ENCODE measurements at places on chromosomes 16 and 17. TPM values are rescaled to one million over a fixed set of nuclear protein-coding genes. Genes with fewer than 3 reads are reported as not detected.
A peak's percentile ranks its signal among the peaks of the same experiment; 100 is the strongest.

NOD2 gene
- total RNA-seq: 1.1 TPM

SMARCD2 gene
- 91.7 TPM for total RNA-seq

TBC1D3I gene
- 0.53 TPM for total RNA-seq

SMIM5 gene
- 1.3 TPM for total RNA-seq

HSD17B2 gene
- total RNA-seq: not detected

DNA sequence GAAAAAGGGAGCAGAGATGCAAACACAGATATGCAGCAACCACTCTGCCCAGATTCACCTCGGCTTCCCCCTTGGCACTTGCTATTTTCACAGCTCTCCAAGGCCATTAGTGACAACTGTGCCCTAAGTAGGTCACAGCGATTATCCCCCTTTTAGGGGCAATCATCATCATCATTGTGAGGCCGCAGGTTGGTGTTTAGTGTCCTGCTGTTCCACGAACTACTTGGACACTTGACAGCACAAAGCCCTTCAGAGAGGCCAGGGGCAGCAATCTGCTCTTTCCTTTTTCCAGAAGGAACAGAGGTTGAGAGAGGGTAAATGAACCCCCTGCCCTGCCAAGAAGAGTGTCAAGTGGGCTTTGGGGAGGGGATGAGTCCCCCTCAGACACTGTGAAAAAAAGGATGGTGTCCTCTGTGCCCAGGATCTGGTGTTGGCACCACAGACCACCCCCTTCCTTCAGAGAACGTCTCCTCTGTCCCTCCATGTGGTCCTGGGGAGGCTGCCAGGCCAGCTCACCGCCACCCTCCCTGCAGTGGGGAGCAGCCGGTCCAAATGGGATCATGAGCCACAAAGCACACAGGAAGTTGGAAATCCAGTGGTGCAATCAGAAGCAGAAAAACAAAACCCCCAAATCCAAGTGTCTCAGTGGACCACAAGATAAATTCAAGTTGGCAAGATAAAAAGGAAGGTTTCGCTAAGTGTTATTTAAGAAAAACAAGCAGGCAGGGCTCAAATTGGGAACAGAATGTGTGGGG, 78.4 kb upstream of the MED9 start:
- H3K4me1 ChIP-seq: no peaks in the 10 kb centered on the region
- DNase-seq: no peak
- H3K27me3 ChIP-seq: no peaks in the 10 kb centered on the region
- no peak overlapping the region for H3K27ac ChIP-seq
- no peak overlapping the region for H3K4me3 ChIP-seq

DNA sequence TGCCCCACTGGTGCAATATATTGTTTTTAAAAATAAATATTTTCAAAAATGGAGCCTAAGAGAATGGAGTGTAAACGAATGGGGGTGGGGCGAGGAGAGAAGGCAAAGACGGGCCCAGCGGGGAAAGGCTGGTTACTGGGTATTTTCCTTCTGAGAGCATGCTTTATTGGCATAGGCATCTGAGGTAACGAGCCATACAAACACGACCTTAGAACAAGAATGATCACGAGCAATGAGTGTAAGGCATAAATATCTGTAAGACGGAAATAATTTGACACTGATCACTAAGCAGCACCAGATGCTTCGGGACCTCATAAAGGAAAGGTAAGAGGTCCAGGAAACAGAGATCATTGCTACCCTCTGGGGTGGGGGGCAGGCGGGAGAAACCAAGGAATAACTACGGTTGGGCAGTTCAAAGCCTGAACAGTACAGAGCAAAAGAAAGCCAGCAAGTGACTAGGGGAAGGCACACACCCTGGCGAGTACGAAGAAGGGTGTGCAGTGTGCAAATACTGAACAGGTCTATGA, 959 bp downstream of the SSH2 start:
- H3K4me3 ChIP-seq: peak overlapping the region; percentile 75
- H3K27me3 ChIP-seq: no peaks in the 10 kb centered on the region
- H3K36me3 ChIP-seq: no peaks in the 10 kb centered on the region
- H3K4me1 ChIP-seq: peaks cover 1% of the 10 kb centered on the region

GRCh38 chr17:283911-284675, 68.5 kb downstream of the RPH3AL start:
- no peak overlapping the region for H3K27ac ChIP-seq
- DNase-seq: no peak
- no peaks in the 10 kb centered on the region for H3K36me3 ChIP-seq
- H3K27me3 ChIP-seq: no peaks in the 10 kb centered on the region

DNA sequence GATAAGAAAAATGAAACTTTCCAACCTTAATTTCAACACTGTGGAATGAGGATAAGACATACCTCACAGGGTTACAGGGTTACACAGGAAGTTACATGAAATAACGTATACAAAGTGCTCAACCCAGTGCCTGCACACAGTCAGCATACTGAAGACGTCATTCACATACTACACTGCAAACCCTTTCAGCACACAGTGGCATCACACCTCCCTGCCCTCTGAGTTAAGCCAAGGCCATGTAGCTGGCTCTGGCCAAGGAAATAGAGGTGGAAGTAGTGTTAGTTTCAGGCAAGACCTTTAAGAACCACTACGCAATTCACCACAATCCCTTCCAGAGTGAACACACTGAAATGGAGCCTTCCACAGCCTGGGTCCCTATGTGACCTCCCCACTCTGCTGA, 46.6 kb upstream of the GSG1L start:
- no peaks in the 10 kb centered on the region for H3K27me3 ChIP-seq
- H3K36me3 ChIP-seq: no peaks in the 10 kb centered on the region

DNA sequence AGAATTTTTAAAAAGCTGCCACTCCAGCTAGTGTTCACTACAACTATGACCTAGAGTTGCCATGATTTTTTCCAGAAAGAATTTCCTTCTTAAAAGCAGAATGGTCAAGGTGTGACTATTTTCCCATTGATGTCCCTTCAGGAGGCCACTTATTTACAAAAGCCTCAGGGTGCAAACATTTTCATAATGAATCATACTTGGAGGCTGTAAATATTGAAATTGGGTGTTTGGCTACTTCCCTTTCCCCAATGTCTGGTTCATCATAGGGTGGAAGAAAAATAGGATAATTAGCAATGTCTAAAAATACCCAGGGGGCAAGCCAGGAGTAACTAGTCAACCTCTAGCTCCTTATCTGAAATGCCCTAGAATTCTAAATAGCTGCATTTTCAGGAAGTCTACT, 18.8 kb downstream of the AXIN2 start:
- no peaks in the 10 kb centered on the region for H3K36me3 ChIP-seq
- DNase-seq: no peak
- H3K4me3 ChIP-seq: no peak overlapping the region
- no peaks in the 10 kb centered on the region for H3K27me3 ChIP-seq
- H3K4me1 ChIP-seq: peaks cover 5% of the 10 kb centered on the region
- no peak overlapping the region for H3K27ac ChIP-seq

DNA sequence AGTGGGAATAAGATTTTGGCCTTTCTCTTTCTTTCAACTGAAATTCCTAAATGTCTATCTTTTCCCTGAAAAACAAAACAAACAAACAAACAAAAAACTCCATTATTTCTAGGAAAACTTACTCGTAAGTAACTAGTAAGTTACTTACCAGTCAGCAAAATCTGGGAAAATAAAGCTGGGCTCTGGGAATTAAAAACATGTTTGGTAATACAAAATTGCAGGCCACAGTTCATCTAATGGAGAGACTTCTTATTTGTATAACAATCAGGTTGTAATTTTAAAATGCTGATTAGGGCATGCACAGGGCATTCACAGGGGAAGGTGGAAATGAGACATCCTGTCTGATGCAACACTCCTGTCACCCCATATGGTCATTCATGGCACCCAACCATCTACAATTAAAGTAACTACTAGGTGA, 3.8 kb upstream of the WIPI1 start:
- no peak overlapping the region for H3K27ac ChIP-seq
- no peaks in the 10 kb centered on the region for H3K36me3 ChIP-seq
- peaks cover 6% of the 10 kb centered on the region for H3K4me1 ChIP-seq
- no peak for DNase-seq

- peak within 1 kb of the TSS; percentile 97 for H3K4me3 ChIP-seq
- H3K36me3 ChIP-seq: no peaks in the 10 kb centered on the region
- H3K4me1 ChIP-seq: peaks cover 20% of the 10 kb centered on the region
- DNase-seq: peak; percentile 97
Observed at GRCh38 chr17:82458179-82458884, at the start of gene NARF. NARF (plus strand) TSS chr17:82458741; CDS start chr17:82458804, 63 bp downstream.

DNA sequence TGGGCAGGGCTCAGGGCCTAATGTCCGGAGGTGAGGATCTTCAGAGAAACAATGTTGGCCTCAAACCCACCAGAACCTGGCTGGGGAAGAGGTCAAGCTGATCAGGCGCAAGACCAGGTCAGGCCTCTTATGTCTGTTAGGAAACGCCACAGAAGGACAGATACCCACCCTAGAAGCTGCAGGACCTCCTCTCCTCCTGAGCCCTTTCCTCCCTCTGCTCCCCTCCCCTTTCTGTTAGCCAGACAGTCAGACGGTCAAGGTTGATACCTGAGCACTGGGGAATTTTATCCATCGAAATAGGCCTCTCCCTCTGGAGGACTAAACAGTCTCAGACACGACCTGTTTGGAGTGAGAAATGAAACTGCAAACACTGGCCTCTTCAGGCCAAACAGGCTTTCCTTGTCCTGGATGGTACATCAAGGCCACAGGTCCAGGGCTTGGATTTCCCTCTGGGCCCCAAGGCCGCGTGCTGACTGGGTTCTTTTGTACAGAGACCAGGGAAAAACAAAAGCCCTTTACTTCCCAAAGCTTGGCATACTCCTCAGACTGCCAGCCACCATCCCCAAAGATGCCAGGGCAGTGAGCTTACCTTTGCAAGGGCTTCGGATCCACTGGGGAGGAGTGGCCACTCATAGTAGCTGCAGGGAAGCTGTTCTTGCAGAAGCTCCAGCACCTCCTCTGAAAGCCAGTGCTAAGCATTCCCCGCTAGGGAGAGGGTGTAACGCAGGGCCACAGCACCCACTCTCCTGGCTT, 135.8 kb downstream of the CCDC182 start:
- H3K4me1 ChIP-seq: peaks cover 12% of the 10 kb centered on the region
- no peak for DNase-seq
- H3K27me3 ChIP-seq: no peaks in the 10 kb centered on the region
- H3K4me3 ChIP-seq: no peak overlapping the region
- H3K36me3 ChIP-seq: no peaks in the 10 kb centered on the region

GRCh38 chr17:57605675-57606105, 139.4 kb downstream of the CCDC182 start:
- H3K36me3 ChIP-seq: no peaks in the 10 kb centered on the region
- no peaks in the 10 kb centered on the region for H3K27me3 ChIP-seq
- H3K4me1 ChIP-seq: peaks cover 12% of the 10 kb centered on the region
- H3K4me3 ChIP-seq: no peak overlapping the region

- no peaks in the 10 kb centered on the region for H3K27me3 ChIP-seq
- no peaks in the 10 kb centered on the region for H3K36me3 ChIP-seq
- peaks cover 3% of the 10 kb centered on the region for H3K4me1 ChIP-seq
- H3K27ac ChIP-seq: no peak overlapping the region
- no peak overlapping the region for H3K4me3 ChIP-seq
Observed at GRCh38 chr16:67713647-67714273, 5.4 kb downstream of the GFOD2 start.

- peak overlapping the region; percentile 73 for H3K27ac ChIP-seq
- peaks cover 28% of the 10 kb centered on the region for H3K4me1 ChIP-seq
- no peaks in the 10 kb centered on the region for H3K27me3 ChIP-seq
- no peaks in the 10 kb centered on the region for H3K36me3 ChIP-seq
- no peak for DNase-seq
- H3K4me3 ChIP-seq: no peak overlapping the region
Observed at GRCh38 chr17:50517504-50518383, 9.5 kb downstream of the MYCBPAP start.

GRCh38 chr17:5667871-5668270, 83.6 kb upstream of the NLRP1 start:
- DNase-seq: no peak
- H3K4me3 ChIP-seq: no peak overlapping the region

GRCh38 chr16:1163567-1164055, 10.7 kb downstream of the CACNA1H start:
- H3K4me1 ChIP-seq: peaks cover 39% of the 10 kb centered on the region
- no peak overlapping the region for H3K4me3 ChIP-seq
- H3K27ac ChIP-seq: peak overlapping the region; percentile 2
- H3K36me3 ChIP-seq: no peaks in the 10 kb centered on the region
- DNase-seq: no peak

DNA sequence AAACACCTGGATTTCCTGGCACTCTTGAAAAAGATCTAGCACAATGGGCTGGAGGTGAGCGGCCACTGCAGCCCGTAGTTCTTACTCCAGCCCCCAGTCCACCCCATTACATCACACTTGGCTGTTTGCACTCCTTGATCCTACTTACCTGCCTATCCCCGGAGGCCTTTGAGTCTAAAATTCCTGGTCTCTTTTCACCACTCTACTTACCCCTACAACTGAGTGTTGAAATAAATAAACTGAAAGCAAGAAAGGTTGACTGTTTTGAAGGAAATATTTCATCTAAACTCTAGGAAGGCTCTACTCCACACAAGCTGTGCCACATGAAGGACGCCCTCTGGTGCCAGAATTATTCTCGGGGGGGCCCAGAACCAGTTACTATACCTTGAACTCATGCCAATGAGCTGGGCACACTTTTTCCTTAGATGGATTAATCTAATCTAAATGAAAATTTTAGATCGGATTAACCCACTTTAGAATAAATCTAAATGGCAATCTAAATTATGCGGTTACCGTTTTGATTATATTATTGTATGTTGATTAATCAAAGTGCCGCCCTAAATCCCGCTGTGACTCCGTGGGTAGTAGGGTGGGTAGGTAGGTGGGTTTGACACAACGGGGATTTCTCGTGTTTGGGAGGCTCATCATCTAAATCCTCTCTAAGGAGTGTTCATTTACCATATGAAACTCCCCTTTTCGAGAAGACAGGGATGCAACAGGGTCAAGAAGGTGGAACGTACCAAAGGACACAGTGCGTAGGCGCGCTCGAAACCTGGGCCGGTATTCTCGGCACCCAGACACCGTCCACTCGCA, 651 bp upstream of the EIF1 start:
- peak overlapping the region; percentile 52 for H3K4me3 ChIP-seq
- H3K36me3 ChIP-seq: no peaks in the 10 kb centered on the region
- H3K27me3 ChIP-seq: no peaks in the 10 kb centered on the region
- no peaks in the 10 kb centered on the region for H3K4me1 ChIP-seq
- no peak overlapping the region for H3K27ac ChIP-seq

- no peak for DNase-seq
- no peaks in the 10 kb centered on the region for H3K36me3 ChIP-seq
- no peak overlapping the region for H3K4me3 ChIP-seq
- no peak overlapping the region for H3K27ac ChIP-seq
- H3K27me3 ChIP-seq: no peaks in the 10 kb centered on the region
- no peaks in the 10 kb centered on the region for H3K4me1 ChIP-seq
Observed at GRCh38 chr17:13074026-13074425, 56.2 kb upstream of the ELAC2 start.

- H3K4me1 ChIP-seq: peaks cover 8% of the 10 kb centered on the region
- no peaks in the 10 kb centered on the region for H3K36me3 ChIP-seq
- H3K27me3 ChIP-seq: no peaks in the 10 kb centered on the region
Observed at GRCh38 chr17:50566886-50567285, 6.4 kb downstream of the CACNA1G start.

DNA sequence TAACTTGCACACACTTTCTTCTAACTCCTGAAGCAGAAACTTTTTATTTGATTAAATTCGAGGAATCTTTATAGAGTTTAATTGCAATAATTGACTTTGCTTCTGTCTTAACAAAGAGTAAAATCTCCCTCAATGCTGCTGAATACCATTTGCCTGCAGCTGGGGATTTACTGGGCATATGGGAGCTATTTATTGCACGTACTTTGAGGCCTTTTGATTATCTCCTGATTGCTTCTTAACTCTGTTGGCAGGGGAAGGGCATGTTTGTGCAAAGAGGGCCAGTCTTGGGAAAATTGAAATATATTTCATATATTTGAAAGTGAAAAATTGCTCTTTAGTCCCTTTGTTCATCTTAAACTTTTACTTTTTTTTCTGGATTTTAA, 156.8 kb upstream of the CHMP6 start:
- H3K4me1 ChIP-seq: peaks cover 5% of the 10 kb centered on the region
- no peaks in the 10 kb centered on the region for H3K27me3 ChIP-seq
- no peak overlapping the region for H3K27ac ChIP-seq
- no peak for DNase-seq

Data from ovary (tissue), 10 donors.